Spleen (tissue), 13 donors: ENCODE measurements at places on chromosomes 13 and 19. TPM values are rescaled to one million over a fixed set of nuclear protein-coding genes. Genes with fewer than 3 reads are reported as not detected.
A peak's percentile ranks its signal among the peaks of the same experiment; 100 is the strongest.

Gene ZNF880
- 18.6 TPM for polyA plus RNA-seq

Gene PSG2
- not detected for polyA plus RNA-seq

DNA sequence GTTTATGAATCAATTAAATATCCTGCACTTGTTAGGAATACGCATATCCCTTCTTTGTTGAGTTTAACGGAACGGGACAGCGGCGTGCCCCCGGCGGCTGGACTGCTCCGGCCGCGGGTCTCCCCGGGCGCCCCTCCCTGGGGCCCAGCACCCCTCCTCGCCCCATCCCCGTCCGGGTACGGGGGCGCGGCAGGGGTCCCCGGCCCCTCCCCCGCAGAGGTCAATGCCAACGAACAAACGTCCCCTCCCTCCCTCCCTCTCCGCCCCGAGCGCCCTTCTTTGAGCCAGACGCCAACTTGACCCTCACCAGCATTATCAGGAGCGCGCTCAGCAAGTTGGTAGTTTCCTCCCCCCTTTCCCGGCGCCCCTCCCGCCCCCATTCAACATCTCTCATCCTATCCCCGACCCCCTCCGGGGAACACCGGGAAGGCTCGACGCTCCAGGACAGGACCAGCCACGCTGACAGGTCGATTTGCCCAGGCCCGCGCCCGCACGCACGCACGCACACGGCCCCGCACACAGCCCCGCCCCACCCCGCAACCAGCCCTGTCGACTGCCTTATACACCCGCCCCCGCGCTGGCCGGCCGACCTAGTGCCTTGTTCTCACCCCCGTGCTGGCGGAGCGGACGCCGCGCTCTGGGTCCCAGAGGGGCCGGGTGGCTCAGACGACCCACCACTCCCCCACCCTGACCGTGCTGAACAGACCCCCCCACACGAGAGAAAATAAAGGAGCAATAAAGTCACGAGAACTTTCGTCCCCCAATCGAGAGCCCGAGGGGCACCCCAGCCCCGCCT lies 5.0 kb downstream of the LYL1 start:
- peak; percentile 94 for DNase-seq

- no peak for DNase-seq
These were observed 567 bp upstream of the CTU1 start for GRCh38 chr19:51108805-51109146.

DNA sequence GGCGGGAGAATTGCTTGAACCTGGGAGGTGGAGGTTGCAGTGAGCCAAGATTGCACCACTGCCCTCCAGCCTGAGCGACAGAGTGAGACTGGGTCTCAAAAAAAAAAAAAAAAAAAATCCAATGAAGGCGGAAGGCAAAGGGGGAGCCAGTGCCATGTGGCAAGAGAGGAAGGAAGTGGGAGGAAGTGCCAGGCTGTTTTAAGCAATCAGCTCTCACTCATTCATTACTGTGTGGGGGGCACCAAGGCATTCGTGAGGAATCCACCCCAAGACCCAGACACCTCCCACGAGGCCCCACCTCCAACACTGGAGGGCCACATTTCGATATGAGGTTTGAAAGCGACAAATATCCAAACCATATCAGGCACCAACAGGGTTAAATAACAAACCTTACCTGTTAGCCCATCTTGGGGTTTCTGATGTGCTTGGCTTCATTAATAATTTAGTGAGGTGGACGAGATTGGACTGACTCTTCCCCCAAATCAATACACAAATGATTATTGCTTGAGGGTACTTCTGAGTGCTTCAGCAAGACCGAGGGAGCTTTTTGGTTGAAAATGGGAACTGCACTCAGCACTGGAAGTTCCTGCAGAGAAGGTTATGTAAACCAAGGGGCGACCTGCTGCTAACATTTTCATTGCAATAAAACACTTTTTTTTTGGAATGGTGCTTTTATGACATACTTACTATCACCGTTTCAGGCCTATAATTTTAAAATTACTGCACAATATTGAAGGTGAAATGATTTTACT lies 7.5 kb upstream of the LRP3 start:
- peak; percentile 55 for DNase-seq

GRCh38 chr19:31055454-31055853 lies 293.8 kb downstream of the TSHZ3 start:
- DNase-seq: no peak

GRCh38 chr19:58519087-58519354 lies 589 bp downstream of the ZBTB45 start:
- no peak for DNase-seq

DNA sequence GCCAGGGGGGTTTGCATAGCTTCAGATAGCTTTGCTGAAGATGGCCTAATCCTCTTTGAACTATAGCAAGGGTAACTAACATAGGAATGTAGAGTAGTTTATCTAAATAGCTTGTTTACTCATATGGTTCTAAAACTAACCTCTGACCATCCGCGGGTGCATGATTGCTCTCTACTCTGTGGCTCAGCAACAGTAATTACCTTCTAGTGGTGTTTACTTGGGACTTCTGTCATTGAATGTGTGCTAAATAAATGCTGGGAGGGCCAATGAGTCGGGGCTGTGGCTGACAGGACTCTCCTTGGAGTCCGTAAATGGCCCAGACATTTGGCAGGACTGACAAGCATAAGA lies 1461.9 kb downstream of the UQCRFS1 start:
- DNase-seq: no peak

DNA sequence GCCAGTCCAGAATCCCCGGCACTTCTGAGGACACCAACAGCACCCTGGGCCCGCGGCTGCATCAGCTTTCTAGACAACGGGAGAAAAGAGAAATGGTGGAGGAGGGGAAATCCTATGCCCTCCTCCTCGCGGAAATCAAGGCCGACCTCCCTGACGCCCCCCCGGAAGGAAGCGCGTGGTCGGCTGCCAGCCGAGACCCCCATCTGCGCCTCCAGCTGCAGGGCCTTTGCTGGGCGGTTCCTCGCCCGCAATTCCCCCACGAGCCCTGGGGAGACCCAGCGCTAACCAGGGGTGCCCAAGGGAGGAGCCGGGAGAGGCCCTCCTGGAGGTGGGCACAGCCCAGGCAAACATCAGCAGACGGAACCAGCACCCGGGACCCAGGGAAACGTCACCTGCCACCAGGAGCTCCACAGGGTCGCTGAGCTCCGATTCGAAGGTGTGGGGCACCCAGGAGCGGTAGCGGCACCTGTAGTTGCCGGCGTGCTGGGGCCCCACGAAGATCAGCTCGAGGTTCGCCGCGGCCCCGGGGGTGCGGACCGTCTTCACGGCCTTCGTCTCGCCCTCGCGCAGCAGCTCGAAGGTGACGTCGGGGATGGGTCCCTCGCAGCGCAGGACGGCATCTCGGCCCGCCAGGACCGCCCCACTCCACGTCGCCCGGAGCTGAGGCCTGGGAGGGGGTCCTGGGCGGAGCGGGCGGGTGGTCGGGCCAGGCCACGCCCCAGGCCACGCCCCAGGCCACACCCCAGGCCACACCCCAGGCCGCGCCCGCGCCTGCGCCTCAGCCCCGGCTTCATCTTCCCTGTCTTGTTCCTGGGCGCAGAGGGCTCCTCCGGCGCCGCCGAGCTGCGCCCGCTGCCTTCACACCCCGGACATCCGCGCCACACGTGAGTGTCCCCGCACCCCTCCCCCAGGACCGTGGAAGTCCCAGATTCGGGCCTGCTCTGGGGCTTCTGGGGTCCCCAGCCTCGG lies 6.0 kb downstream of the A1BG start:
- peak; percentile 91 for DNase-seq

DNA sequence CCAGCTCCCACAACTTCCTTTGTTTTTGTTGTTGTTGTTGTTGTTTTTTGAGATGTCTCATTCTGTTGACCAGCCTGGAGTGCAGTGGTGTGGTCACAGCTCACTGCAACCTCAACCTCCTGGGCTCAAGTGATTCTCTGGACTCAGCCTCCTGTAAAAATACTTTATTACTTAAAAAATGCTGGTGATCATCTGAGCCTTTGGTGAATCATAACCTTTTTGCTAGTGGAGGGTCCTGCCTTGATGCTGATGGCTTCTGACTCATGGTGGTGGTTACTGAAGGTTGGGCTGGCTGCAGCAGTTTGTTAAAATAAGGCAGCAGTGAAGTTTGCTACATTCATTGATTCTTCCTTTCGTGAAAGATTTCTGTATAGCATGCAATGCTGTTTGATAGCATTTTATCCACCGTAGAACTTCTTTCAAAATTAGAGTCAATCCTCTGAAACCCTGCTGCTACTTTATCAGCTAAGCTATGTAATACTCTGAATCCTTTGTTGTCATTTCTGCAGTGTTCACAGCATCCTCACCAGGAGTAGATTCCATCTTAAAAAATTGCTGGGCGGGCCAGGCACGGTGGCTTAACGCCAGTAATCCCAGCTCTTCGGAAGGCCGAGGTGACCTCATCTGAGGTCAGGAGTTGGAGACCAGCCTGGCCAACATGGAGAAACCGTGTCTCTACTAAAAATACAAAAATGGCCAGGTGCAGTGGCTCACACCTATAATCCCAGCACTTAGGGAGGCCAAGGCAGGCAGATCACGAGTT lies 18.0 kb downstream of the ARHGAP35 start:
- DNase-seq: no peak

- DNase-seq: no peak
These were observed 165.2 kb downstream of the SHISA2 start for GRCh38 chr13:25886438-25887214.

DNA sequence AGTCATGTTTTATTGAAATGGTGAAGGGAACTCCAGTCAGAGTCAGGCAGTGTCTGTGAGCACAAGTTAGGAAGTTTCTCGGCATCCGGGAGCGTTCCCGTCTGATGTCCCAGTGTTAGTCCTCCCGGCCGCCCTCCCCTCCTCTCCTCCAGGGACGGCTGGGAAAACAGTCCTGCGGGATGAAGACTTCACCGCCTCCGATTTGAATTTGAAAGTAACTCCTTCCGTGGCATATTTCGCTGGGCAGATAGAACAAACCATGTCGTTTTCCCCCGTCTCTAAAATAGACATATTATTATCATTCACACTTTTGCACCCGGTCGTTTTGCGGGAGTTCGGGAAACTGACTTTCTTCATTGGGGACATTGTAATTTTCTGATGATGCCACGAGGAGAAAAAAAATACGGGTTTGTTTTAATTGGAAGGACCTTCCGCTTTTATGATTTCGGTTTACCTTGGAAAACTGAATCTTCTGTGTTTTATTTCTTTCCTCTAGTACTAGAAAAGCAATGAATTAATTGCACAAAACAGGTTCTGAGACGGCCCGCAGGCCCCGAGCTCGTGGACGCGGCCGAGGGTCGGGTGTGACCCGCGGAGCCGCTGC lies 76.6 kb downstream of the ZIC5 start:
- DNase-seq: no peak

GRCh38 chr13:97982286-97982685 lies 28.8 kb downstream of the IPO5 start:
- DNase-seq: no peak

DNA sequence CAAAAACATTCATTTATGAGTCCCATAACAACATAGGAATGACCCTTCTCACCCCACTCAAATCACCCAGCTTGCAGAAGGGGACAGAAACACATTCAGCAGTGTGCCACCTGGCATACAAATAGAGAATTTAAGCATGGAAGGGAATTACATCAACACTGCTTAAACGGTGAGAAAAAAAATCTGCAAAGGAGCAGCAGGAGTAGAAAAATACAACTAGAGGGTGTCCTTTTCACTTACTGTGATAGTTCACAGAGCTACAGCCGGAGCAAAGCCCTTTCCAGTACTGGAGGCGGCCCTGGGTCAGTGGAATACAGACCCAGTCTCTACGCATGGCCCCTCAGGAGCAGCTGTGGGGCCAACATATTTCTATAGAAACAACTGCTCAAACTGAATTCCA lies 764.3 kb upstream of the ARGLU1 start:
- DNase-seq: no peak

- DNase-seq: no peak
These were observed 664 bp downstream of the ICAM5 start for GRCh38 chr19:10290357-10290875.

DNA sequence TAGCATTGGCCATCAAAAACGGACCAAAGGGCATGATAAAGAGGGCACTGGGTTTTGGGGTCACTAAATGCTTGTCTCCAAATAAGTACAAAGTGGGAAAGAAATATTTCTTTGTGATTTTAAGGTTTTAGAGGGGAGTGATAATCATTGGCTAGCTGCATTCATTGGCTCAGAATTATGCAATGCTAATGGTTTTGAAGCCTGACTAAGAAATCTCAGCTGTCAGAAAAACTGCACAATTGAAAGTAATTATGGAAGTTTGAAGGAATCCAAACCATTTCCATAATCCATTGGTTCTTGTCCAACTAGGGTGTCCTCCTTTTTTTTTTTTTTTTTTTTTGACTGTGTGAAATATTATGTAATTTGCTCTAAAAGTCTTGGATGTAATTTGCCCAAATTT lies 88.2 kb upstream of the ARGLU1 start:
- no peak for DNase-seq
